ENCODE measurements at places on chromosomes 4 and X.

DNA sequence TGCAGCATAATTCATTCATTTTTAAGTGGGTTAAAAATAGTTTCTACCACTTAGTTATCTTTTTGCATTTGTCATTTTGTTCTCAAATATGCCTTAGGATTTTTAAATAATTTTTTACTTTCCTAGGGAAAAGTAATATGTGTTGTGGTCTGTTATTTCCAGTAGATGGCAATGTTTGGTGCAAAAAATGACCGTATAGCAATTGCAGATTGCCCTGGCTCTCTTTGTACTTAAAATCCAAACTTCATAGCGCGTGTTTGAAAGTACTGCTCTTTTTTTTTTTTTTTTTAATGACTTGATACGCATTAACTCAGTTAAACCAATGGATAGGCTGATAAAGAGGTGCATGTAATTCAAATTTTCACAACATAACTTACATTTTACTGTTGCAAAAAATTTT lies 74.4 kb upstream of the RBMX start:
- DNase-seq, result peak; percentile 11

DNA sequence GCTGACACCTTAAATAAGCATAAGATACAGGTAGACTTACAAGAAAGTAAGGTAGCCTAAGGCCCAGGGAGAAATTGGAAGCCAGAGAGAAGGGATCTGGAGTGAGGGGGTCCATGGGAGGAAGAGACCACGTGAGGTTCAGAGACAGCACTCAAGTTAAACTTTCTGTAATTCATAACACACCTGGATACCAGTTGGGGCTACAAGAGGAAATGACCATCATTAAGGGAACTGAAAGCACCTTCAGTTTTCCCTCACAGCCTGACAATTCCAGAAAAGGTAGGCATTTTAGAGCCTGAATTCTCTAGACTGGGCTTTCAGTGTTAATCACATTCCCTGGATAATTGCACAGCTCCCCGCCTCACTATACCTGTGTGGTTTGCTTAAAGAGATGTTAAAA lies 355.5 kb downstream of the FBXW7 start:
- no peak for DNase-seq

- no peak for DNase-seq
Measured at GRCh38 chr4:26206999-26207398, 113.8 kb upstream of the RBPJ start.

GRCh38 chr4:179097741-179098140 lies 1655.5 kb upstream of the AGA start:
- no peak for DNase-seq

- no peak for DNase-seq
Measured at GRCh38 chr4:165692082-165692481, 181.0 kb upstream of the TLL1 start.

- peak; percentile 7 for DNase-seq
Measured at GRCh38 chr4:85498068-85498733, 23.3 kb downstream of the ARHGAP24 start.

DNA sequence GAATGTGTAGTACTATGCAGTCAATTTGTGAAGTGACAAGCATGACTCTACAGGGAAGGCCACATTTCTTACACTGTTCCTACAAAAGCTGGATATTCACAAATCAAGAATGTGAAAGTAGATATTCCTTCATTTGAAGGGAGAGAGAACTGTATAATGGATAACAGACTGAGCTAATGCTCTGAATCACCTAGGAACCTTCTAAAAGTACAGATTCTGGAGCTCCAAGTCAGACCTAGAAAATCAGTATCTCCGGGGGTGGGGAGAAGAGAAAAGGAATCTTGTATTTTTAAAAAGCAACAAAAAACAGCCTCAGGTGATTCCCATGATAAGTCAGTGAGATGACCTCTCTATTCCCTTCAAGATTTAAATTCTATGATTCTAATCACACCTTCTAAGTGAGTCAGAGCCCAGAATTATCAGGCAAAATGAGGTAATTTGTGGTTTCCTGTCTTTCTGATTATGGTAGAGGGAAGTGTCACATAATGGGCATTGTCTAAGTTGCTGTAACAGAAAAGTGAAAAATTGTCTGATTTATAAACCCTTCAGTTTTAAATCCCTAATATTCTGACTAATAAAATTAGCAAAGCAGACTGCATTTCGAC lies 80.9 kb downstream of the IL21 start:
- peak; percentile 70 for DNase-seq

GRCh38 chrX:114611018-114611619 lies 27.2 kb downstream of the HTR2C start:
- DNase-seq, result peak; percentile 6

DNA sequence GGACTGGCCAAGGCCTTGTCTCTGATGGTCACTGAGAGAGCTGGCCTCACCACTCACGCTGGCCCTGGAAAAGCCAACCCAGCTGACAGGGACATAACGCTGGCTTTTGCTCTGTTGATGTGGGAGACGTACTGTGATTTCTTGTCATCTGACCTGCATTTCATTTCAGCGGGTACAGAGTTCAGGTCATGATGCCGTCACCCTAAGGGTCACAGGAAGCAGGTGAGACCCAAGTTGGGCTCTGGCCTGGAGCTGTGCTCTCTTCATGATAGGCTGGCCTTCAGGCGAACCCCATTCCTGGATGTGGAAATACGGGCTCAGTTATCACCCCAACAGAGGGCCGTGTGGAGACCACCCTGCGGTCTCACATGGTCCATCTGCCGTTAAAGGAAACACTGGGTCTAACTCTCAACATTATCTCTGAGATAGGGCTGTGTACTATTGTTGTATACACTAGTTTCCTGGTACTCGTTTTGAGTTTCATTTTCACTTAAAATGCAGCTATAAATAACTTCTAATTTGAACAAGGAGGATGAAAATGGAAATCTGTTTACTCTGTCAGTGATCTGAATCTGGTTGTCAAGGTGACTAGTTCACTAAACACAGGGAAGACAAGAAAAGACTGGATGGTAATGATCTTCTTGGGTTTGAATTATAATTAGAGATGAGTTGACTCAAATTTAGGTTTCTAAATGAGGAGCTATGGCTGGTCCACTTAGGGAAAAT lies 89.1 kb downstream of the TBC1D9 start:
- DNase-seq, result no peak

GRCh38 chr4:60847614-60848013 lies 352.5 kb upstream of the ADGRL3 start:
- DNase-seq, result no peak

GRCh38 chr4:10253765-10254164 lies 137.2 kb upstream of the WDR1 start:
- DNase-seq, result no peak

- no peak for DNase-seq
Measured at GRCh38 chr4:20062054-20062453, 189.7 kb upstream of the SLIT2 start.

DNA sequence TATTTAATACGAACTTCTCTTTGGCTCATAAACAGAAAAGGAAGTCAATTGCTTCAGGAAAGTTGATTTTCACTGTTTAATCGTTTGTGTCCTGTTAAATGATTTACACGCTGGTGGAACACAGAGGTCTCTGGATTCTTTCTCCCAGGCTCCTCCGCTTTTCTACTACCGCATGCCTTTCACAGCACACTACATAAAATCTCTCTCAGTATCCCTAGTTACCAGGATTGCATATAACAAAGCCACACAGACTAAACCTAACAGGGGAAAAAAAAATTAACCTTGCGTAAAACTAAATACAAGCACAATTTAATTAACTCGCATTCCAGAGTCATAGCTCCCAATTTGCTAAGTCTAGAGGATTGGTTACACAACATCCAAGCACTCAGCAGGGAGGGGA lies 133.9 kb downstream of the CORIN start:
- DNase-seq, result no peak

GRCh38 chrX:112913807-112914206 lies 73.2 kb upstream of the AMOT start:
- DNase-seq, result no peak

DNA sequence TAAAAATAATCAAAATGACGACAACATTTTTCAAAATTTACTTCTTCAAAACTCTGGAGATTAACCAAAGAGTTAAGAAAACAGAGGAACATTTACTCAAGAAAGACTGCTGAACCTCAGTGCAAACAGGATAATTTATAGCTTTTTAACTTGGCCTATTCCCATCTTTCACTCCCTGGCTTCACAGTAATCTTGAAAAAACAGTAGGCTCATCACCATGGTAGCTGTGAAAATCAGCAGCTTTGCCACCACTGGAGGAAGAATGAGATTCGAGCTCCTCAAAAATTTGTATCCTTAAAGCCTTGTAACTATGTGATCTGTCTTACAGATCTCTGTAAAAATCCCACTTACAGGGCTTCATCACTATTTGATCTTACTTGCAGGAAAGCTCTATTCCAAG lies 447.7 kb upstream of the CTSO start:
- DNase-seq, result no peak

DNA sequence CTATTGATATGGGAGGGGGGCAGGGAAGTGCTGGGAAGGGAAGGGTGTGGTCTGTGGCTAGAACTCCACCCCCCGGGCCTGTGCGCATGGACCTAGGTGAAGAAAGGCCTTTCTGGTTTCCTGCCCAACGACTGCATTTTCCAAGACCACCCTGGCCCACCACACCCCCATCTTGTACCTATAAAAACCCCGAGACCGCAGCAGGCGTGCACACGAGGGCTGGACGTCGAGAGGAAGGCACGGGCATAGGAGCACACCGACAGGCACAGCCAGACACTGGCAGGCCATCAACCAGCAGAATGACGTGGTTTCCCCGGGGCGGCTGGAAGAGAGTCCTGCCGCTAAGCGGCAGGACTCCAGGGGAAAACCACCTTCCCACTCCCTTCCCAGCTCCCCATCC lies 981.1 kb downstream of the PCDH7 start:
- DNase-seq, result no peak

- no peak for DNase-seq
Measured at GRCh38 chr4:20431543-20431951, 179.8 kb downstream of the SLIT2 start.

GRCh38 chrX:154490021-154490413 lies 412 bp downstream of the SLC10A3 start:
- DNase-seq, result peak; percentile 15

- DNase-seq, result no peak
Measured at GRCh38 chr4:119135721-119136121, at the start of gene MYOZ2. TSS of gene MYOZ2 (plus strand) at chr4:119135832. CDS start at chr4:119136526, 694 bp downstream.

DNA sequence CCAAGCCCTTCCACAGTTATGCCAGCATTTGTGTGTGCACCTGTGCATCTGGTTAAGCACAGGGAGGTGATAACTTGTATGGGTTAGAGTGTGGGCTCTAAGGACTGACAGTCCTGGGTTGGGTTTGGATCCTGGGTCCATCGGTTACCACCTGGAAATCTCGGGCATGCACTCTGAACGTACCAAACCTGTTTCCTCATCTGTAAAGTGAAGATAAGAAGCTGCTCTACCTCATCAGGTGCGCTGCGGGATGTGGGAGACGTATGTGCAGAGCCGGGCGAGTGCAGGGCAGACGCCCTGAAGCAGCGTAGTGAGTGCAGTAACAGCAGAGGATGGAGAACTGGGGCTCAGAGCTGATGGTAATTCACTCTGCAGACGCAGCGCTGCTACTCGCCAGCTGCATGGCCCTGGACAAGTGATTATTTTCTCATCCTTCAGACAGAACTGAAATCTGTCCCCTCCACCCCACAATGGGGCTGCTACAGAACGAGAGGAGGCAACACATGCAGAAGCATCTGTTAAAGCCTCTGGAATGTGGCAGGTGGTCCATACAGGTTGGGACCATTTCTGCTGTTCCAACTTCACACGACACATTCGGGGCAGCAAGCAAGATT lies 64.4 kb downstream of the HADH start:
- DNase-seq, result no peak

DNA sequence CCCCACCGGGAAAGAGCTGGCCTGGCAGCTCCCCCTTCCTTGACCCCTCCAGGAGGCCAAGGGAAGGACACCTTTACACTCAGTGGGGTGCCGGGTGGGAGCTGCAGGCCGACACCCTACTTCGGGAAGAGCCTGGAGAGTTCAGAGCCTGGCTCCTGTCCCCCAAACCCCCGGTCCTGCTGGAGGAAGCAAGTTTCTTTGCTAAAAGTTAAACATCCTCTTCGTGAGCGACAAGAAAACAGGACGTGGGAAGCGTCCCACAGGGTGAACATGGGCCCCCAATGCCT lies 2.4 kb upstream of the FTSJ1 start:
- DNase-seq, result no peak

- no peak for DNase-seq
Measured at GRCh38 chr4:9812501-9813340, 31.3 kb downstream of the DRD5 start.

GRCh38 chr4:73450398-73451004 lies 14.5 kb downstream of the AFP start:
- DNase-seq, result peak; percentile 89

GRCh38 chr4:37549041-37549440 lies 137.1 kb downstream of the RELL1 start:
- peak; percentile 97 for DNase-seq

DNA sequence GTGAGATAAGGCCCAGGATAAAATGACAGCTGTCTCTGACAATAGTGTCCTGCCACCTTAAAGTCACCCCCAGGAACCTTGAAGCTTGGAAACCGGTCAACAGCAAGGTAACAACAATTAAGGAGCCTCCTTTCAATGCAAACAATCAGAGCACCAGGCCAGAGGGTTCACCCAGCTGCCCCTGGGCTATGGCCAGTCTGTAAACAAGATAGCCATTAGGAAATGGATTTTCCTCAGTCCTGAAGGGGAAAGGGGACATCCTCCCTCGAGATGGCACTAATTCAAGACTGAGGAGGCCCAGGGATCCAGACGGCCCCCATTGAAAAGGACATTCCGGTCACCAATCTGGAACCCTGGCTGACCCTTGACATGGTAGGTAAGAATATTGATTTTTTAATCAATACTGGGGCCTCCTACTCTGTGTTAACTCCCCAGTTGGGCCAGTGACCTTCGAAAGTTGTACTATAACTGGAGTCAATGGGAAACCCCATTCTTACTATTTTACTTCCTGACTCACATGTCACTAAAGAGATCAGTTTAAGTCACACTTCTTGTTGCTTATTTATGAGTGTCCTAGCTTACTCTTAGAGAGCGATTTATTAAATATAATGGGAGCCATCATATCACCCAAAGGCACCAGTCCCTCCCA lies 61.7 kb upstream of the CT45A1 start:
- no peak for DNase-seq

- no peak for DNase-seq
Measured at GRCh38 chr4:159428293-159428692, 325.4 kb downstream of the RAPGEF2 start.

All from RCC 7860 (cell line).